Kidney epithelial cell (primary cell): ENCODE measurements at places on chromosomes 16 and 17. TPM values are rescaled to one million over a fixed set of nuclear protein-coding genes. Genes with fewer than 3 reads are reported as not detected.

The SCGB1C2 gene
- total RNA-seq = not detected in 2 replicates

The SSTR5 gene
- not detected in 2 replicates for total RNA-seq

The CIAO2B gene
- total RNA-seq = 156 and 164 TPM in 2 replicates

The SLC5A11 gene
- total RNA-seq = not detected in 2 replicates

The SOX8 gene
- total RNA-seq = 0.71 and 1.3 TPM in 2 replicates

The ZG16 gene
- not detected in 2 replicates for total RNA-seq

The NPIPA2 gene
- total RNA-seq = 1.2 TPM in 1 of 2 replicates, not detected in the other

The ATF7IP2 gene
- total RNA-seq = 4.6 and 6.5 TPM in 2 replicates

The ZPBP2 gene
- total RNA-seq = not detected in 2 replicates
